GM12891 (cell line): ENCODE measurements at places on chromosomes 3 and 15.

DNA sequence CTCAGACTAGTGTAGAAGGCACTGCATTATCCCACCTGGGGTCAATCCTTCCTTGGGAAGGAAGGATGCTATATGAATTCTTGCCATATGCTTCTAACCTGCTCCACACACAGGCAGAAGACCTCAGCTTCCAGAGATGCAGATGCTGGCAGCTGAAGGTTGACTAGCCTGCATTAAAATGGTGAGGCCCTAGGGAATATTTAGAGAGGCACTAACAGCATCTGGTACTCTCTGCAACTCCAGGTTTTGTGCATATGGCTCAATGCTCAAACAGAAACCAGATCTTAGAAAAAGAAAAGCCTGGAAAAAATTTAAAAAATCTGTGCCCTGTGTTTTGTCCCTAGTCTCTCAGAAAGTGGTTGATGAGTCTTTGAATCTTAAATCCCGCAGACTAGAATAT, 56.0 kb upstream of the MYRIP start:
- DNase-seq = no peak

- DNase-seq = no peak
Measured at GRCh38 chr15:93987068-93987467, 244.3 kb upstream of the MCTP2 start.

DNA sequence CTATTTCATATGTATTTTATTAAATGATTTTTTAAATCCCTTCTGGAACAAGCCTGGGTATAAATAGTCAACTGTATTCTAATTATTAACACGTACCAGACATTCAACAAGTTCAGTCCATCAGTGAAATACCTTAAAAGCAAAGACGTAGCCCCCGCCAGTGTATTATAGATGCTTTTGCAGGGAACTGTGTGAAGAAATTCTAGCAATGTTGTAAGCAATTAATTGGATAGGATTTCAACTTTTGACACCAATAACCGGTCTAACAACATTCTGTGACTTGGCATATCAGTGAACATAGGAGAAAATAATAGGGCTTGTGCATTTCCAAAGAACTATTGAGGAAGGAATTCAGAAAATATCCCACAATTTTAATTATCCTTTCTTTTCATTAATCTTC, 67.2 kb upstream of the TGFBR2 start:
- no peak for DNase-seq

- no peak for DNase-seq
Measured at GRCh38 chr3:157876556-157876955, 229.7 kb downstream of the SHOX2 start.

GRCh38 chr15:53758412-53758811, 1.1 kb downstream of the WDR72 start:
- DNase-seq = no peak
